HS-27A (cell line): ENCODE measurements at places on chromosomes 1 and 21.

DNA sequence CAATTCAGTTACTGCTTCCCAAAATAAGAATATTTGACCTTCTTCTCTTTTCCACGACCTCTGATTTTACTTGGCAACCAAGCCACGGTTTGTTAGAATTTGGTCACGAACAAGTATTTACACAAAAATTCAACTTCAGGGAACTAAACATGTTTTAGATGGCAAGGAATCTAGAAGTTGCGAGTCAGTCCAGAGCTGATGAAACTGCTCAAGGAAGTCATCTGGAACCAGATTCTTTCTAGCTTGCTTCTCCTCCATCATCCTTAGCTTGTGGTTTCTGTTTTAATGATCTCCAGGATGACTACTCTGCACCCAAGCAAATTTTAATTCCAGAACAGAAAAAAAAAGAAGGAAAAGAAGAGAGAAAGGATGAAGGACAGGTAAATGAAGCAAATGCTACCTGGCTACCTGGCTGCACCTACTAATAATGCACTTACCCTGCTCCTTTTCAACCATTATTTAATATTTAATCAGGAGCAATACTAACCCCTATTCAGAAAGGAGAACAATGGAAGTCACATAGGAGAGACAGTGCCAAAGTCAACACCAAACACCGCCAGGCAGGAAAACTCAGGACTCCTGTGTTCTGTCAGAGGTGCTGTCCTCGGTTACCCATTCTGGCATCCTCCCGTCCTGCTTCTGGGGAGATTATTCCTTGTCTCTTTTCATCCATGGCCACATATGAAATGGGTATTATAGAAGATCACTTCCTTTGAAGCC, 54.2 kb upstream of the RGS7 start:
- DNase-seq: no peak

DNA sequence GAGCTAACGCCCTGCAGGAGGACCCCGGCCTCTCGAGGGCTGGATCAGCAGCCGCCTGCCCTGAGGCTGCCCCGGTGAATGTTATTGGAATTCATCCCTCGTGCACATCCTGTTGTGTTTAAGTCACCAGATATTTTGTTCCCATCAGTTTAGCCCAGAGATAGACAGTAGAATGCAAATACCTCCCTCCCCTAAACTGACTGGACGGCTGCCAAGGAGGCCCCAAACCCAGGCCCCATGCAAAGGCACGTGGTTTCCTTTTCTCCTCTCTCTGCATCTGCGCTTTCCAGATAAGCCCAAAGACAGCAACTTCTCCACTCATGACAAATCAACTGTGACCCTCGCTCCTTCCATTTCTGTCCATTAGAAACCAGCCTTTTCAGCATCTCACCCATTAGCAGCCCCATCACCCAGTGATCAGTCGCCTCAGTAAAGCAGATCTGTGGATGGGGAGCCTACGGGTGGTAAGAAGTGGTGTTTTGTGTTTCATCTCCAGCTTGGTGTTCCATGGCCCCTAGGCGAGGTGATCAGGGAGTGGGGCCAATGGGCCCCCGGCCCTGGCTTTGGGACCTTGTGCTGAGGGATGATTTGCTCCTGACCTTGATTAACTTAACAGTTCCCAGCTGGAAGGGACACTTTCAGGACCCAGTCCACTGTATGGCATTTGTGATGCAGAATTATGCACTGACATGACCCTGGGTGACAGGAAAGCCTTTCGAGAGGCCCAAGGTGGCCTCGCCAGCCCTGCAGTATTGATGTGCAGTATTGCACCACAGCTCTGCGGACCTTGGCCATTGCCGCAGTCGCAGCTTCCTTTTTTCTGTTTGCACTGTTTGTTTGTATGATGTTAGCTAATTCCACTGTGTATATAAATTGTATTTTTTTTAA, 5.2 kb downstream of the NPPA start:
- no peak for DNase-seq

DNA sequence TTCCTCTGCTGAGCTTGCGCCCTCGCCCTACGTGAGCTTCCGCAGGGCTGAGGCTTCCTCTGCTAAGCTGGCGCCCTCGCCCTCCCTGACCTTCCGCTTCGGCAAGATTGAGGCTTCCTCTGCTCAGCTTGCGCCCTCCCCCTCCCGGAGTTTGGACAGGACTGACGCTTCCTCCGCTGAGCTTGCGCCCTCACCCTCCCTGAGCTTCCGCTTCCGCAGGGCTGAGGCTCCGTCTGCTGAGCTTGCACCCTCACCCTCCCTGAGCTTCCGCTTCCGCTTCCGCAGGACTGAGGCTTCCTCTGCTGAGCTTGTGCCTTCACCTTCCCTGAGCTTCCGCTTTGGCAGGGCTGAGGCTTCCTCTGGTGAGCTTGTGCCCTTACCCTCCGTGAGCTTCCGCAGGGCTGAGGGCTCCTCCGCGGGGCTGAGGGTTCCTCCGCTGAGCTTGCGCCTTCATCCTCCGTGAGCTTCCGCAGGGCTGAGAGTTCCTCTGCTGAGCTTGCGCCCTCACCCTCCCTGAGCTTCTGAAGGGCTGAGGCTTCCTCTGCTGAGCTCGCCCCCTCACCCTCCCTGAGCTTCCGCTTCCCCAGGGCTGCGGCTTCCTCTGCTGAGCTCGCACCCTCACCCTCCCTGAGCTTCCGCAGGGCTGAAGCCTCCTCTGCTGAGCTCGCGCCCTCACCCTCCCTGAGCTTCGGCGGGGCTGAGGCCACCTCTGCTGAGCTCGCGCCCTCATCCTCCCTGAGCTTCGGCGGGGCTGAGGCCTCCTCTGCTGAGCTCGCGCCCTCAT, 753.6 kb upstream of the TPTE start:
- DNase-seq: no peak

DNA sequence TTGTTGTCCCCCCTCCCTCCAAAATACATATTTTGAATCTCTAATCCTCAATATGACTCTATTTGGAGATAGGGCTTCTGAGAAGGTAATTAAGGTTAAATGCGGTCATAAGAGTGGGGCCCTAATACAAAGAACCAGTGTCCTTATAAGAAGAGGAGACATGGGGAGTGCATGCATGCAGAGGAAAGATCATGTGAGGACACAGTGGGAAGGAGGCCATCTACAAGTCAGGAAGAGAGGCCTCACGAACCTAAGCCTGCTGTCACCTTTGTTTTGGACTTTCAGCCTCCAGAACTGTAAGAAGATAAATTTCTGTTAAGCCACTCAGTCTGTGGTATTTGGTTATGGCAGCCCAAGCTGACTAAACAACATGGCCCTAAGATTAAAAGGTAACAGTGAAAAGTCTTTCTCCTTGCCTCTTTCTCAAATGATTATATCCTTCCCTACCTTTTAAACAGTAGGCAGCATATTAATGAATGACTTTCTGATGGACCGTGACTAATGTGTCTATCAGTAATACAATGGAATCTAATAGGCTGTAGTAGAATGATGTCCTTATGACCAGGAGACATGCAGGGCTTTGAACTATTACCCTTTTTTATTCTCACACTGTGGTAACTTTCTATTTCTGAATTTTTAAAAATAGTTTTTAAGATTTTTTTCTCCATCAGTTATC, 40.6 kb upstream of the ST6GALNAC3 start:
- no peak for DNase-seq

- DNase-seq: no peak
Measured at GRCh38 chr1:225642177-225642576, 10.7 kb downstream of the ENAH start.
